ENCODE measurements at places on chromosomes 13 and 19.

DNA sequence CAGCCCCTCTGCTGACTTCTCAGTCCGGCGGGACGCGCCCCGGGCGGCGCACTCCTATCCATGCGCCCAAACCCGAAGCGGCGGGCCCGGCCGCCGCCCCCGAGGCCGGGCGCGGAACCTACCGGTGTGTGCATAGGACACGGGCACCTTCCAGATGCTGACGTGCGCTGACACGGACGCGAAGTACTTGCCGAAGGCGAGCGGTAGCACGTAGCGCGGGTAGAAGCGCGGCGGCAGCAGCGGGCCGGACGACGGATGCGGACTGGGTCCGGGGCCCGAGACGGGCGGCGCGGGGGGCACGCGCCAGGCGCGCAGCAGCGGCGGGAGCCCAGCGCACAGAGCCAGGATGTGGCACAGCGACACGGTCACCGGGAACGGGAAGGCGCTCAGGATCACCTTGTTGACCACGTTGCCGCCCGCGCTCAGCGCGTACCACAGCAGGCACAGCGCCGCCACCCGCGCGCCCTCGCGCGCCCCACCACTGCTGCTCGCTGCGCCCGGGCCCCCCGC, 338 bp downstream of the SLC35E1 start:
- DNase-seq: no peak

DNA sequence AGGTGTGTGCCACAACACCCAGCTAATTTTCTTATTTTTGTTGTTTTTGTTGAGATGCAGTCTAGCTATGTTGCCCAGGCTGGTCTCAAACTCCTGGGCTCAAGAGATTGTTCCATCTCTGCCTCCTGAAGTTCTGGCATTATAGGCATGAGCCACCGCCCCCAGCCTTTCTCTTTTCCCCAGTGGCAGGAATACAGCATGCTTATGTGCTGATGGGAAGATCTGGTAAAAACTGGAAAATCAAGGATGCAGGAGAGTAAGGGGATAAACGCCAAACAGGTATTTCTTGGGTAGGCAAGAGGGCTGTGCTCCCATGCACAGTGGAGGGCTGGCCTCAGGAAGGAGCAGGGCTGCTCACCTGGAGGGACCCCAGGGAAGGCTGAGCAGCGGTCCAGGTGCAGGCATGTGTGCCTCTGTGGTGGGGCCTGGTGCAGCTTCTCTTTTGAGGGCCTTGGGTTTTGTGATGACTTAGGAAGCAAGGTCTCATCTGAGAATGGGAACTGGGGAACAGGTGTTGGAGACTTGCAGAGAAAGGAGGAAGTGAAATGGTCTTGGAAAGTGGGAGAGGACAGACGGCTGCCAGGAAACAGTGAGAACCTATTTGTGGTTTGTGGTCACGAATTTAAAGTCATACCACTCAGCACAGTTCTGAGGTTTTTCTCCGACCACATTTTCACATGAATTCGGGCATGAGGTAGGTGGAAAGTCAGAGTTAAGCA, 106.5 kb downstream of the TEX26 start:
- DNase-seq: no peak

DNA sequence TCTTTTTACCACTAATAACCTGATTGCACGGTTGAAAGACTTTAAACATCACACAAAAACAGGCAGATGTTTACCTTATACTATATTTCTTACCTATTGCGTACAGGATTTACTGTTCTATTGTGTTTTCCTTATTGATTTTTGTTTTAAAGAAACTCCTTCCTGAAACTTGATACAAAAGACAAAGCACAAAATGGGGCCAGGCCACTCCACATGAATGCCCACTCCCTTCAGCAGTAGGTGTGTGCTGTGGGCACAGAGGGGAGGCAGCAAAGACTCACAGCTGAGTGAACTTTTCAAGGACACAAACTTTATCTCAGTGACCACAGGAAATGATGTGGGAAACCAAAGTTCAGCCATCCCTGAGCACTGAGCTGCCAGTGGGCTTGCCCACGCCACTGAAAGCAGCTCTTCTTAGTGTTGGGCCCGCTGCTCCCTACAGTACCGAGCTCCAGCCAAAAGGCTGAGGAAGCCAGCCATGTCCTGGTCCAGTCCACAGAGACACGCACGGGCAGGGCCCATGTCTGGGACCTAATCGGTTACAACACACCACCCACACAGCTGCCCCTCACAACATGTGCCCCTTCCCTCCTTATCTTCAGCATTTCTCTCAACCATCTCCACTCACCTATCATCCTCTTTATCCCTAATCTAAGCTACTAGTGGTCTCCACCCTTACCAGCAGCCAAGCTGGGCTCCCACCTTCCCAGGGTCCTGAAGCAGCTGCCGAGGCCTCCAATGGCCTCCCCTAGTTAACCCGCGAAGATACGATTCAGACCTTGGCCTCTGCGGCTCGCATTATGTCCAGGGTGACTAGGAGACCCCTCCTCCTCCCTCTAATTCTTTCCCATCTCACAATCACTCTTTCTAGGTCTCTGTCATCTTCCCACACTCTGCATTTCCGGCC, 39.5 kb downstream of the ATP7B start:
- no peak for DNase-seq

DNA sequence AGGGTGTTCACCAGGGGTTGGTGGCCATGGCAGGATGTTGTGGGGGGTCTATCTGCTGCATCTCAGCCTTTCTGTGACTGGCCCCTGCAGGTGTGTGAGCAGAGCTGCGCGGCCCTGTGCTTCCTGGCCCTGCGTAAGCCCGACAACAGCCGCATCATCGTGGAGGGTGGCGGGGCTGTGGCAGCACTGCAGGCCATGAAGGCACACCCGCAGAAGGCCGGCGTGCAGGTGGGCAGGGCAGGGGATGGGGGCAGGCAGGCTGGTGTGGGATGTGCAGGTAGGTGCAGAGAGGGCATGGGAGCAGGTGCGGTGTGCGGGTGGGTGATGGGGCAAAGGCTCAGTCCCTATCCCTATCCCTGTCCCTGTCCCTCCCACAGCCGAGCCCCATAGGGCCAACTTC, 8.1 kb upstream of the SLC25A42 start:
- no peak for DNase-seq

GRCh38 chr19:47002106-47002766, 17.4 kb upstream of the NPAS1 start:
- no peak for DNase-seq

DNA sequence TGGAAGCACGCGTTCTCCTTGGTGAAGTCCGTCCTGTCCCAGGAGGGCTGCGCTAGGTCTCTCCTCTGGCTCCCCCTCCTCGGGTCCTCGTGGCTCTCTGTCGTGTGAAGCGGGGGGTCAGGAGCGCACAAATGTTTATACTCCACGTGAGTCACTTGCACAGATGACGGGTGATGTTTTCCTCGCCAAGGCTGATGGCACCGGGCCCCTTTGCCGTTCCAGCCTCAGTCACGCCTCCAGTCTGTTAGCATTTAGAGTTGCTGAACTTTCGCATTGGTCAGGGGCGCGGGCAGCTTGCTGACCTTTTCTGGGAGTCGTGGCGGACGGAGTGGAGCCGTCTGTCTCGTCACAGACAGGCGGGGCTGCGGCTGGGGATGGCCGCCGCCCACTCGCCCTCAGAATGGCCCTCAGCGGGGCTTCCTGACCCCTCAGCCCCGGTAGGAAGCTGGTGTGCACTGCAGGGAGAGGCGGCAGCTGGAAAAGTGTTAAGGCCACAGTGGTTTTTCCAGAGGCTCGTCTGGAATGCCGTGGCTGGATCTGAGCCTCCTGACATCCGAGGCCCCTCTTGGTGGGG, 13.7 kb downstream of the KLHL26 start:
- no peak for DNase-seq

- DNase-seq: no peak
These were observed 13.6 kb upstream of the ICAM3 start for GRCh38 chr19:10352764-10353671.

DNA sequence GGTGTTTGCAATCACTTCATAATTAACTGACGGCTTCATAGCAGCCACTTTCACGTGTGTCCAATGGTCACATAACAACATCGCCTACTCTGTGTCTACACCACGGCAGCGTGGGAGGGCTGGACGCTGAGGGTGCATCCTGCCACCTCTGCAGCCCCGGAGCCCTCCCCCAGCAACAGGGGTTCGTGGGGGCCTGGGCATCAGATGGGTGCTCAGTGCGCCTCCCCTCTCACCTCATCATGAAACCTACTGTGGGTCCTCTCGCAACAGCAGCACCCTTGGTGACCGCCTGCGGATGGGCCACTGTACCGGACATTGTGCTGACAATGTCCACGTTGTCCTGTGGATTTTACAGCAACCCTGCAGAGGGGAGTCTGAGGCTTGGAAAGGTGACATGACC, 193.5 kb downstream of the UQCRFS1 start:
- DNase-seq: no peak

DNA sequence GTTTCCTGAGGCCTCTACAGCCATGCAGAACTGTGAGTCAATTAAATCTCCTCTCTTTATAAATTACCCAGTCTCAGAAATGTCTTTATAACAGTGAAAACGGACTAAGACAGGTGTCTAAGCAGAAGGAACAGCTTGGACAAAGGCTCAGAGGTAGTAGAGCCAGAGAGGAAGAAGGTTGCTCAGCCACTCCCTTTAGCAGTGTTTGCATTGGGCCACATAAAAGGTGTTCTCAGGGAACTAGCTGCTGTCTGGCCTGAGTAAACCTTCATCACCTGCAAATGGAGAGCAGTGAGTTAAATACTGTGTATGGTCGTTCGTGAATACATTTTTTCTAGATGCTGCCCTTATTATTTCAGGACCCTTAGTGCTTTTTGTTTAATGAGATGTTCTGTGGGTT, 383.4 kb downstream of the EFNB2 start:
- no peak for DNase-seq

- no peak for DNase-seq
These were observed 25.4 kb downstream of the COMMD6 start for GRCh38 chr13:75512253-75512652.

GRCh38 chr13:31675440-31675953, 63.8 kb upstream of the RXFP2 start:
- no peak for DNase-seq

DNA sequence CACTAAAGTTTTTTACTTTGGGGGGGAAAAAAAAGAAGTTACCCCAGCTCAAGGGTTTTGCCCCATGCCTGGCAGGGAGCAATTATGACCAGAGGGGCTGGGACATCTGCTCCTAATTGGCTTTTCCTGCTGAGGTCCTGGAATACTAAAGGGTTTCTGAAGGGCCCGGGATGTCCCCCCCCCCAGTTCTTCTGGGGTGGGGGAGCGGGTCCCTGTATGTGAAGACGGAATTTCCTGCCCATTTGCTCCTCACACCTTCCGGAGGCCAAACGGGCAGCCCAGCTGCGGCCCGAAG, 1.1 kb upstream of the DLL3 start:
- DNase-seq: no peak

- no peak for DNase-seq
These were observed 5.8 kb downstream of the CRYL1 start for GRCh38 chr13:20519875-20520274.

GRCh38 chr13:113567681-113568080, 16.9 kb upstream of the TFDP1 start:
- DNase-seq: no peak

DNA sequence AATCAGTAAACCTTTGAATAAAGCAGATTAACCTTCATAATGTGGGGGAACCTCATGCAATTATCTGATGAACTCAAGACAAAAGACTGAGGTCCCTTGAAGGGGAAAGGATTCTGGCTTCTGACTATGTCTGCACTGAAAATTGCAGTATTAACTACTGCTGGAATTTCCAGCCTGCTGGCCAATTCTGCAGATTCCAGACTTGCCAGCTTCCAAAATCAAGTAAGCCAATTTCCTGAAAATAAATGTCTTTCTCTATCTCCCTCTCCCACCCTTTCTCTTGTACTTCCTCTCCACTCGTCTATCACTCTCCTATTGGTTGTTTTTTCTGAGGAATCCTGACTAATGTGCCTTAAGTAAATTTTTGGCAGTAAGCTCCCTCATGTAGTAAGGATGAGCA, 1479.9 kb upstream of the PRR20A start:
- no peak for DNase-seq

- no peak for DNase-seq
These were observed 5.8 kb downstream of the SIGLEC6 start for GRCh38 chr19:51525651-51526050.

All from activated CD4-positive, alpha-beta T cell treated with anti-CD3 and anti-CD28 coated beads for 4 hours (primary cell).